ENCODE measurements at places on chromosomes 5 and 9.

GRCh38 chr5:85182344-85182743, 797.7 kb upstream of the EDIL3 start:
- DNase-seq, result no peak

DNA sequence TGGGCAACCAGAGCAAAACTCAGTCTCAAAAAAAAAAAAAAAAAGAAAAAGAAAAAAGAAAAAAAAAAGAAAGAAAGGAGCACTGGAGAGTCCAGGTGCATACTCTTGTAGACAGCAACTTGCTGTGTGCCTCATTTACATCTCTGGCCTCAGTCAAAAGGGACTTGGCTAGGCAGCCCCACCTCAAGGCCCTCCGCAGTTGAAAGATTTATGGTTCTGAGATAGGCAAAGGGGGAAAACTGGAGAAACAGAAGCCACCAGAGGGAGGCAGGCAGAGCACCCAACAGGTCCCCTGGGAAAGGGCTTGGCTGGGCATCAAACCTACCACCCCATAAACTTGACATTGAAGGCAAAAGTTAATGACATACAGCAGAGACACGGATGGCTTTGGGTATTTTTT, 6.1 kb downstream of the ORM2 start:
- no peak for DNase-seq

DNA sequence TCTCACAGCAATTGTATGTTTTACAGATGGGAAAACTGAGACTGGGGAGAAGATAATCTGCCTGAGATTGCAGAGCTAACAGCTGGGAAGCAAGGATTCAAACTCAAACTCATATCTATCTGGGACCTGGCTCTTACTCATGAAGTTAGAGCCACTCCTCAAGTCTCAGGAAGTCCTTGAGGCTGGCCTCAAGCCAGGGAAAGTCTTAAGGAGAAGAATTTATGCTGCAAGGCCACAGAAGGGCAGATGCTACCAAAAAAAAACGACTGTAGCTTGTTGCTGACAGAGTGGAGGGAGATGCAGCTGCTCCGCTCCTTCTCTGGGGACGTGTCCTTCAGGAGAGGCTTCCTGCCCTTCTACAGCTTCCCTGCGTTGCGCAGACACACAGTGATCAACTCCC, 39.8 kb downstream of the BARHL1 start:
- DNase-seq, result no peak

- no peak for DNase-seq
Observed at GRCh38 chr9:99505936-99506335, 283.9 kb downstream of the SEC61B start.

DNA sequence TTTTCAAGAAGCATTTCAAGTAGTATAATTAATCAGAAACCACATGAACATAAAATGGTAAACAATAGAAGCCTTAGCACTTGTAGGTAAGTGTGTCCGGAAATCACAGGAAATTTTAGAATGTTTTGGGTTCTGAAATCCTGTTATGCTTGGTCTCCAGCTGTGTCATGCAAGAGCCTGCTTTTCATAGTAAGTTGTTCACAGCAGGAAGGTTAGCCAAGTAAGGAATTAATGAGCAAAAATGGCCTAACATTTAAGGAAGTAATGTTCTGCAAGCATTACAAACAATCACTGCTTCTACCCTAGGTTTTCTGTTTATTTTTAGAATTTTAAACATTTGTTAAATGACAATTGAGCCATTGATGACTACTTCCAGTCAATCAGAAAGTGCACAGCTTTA, 669.5 kb downstream of the SLCO4C1 start:
- DNase-seq, result no peak

- DNase-seq, result no peak
Observed at GRCh38 chr9:104907278-104907951, 20.5 kb downstream of the ABCA1 start.

- DNase-seq, result no peak
Observed at GRCh38 chr5:159792180-159792579, 124.1 kb upstream of the ADRA1B start.

DNA sequence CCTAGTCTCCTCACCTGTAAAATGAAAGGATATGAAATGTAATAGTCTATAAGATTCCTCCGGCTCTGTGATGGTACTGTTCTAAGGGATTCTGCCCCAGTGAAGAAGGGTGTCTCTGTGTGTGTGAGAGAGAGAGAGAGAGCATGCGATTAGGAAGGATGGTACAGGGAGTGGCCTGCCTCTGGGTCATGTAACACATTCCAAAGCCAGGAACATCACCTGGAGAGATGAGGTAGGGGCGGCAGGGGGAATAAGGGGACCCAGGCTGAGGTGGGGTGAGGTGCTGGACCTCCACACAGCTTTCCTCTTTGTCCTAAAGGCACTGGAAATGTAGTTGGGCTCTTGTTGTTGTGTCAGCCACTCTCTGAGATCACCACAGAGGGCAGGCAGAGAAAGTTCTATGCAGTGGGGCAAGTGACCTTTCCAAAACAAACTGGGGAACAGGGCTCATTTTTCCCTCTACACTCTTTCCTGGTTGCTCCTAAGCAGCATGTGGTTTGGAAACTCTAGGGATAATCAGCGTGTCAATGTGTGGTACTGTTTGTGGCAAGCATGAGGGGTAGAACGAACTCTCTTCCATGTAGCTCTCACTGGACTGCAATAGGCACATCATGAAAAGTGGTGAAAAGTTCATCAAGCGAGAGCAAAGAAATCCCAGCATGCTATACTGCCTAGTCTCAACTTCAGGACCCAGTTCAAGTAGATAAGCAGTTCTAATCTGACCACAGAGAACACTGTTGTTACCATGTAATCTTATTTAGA, 65.0 kb downstream of the SEMA6A start:
- DNase-seq, result no peak

DNA sequence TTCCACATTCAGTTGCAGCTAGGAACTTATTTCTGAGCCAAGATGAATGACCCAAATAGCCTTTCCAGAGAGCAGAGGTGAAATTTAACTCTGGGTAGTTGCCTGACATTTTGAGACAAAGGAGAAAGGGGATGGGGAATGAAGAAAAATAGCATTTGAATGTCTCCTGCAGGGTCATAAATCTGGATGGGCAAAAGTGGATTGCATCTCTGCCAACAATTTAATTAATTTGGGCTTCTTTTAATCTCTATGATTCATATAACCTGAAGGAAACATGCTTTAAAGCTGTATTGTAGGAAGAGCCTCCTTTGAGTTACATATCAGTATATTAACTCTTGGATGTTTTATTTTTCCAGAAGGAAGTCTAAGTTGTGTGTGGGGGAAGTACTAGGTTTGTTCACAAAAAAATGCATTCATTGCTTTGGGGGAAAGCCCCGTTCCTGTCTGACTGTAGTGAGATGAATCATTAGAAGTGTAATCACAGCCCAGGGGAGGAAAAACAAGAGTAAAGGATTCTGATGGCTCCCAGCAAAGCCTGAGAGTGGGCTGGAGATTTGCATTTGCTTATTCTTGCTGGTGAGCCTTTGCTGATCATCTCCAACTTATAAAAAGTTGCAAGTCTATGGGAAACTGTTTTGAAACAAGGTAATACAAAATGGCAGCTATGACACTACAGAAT, 133.0 kb upstream of the IQGAP2 start:
- DNase-seq, result no peak

- no peak for DNase-seq
Observed at GRCh38 chr5:71456362-71456743, 902 bp downstream of the BDP1 start.

- DNase-seq, result no peak
Observed at GRCh38 chr9:88995627-88996026, 4.4 kb downstream of the S1PR3 start.

DNA sequence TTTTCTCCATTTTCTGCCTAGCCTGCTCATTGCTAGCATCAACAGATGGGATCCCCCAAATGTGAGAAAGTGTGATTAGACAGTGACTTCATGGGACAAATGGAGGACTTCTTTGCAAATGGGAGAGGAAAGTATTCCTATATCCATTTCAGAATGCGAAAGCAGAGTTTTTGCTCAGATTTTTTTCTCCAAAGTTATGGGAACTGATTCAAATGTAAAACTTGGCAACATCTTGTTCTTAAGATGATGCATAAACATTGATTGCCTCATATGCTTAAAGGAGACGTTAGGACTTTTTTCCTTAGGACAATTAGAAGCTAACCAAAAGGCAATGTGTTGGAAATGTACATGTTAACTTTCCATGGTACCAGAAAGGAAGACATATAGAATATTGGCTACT, 704.3 kb upstream of the ZNF608 start:
- DNase-seq, result no peak

DNA sequence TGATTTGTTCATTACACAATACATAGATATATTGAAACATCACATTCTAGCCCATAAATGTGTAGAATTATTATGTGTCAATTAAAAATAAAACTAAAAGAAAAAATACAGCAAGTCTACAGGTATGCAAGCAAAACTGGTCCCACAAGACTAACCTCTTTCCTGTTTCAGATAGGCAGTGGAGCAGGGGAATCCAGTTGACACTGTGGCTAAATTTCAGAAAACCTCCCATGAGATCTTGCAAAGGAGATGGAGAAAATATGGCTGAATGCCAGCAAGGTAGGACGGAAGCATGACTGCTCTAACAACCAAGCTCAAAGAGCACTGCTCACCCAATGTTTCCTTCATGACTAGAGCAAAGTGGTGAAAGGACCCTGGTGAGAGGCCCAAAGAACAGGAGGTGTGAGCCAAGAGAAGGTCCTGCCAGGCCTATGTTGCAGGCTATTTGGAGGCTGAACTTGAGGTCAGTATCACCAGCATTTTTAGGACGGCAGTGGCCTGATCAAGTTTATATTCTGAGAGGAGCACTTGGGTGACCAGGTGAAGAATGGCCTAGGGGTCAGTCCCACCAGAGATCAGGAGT, 1.1 kb upstream of the SH3TC2 start:
- no peak for DNase-seq

GRCh38 chr5:136094913-136095641, 37.6 kb upstream of the SMAD5 start:
- no peak for DNase-seq

DNA sequence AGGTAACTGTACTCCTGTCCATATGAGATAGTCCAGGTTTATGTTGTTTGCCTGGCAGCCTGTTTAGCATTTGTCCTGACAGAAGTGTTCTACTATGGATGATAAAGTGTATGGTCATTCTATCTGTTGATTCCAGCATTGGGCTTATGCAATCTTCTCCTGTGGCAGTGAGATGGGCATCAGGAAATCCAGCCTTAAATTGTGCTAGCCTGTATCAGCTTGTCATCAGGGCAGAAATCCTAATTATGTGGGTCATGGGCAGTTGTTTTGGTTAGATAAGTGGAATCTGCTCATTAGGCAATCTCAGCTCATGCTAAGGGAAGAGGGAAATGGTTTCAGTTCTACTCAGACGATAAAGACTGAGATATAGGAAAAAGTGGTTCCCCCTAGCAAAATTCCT, 247.4 kb upstream of the CHD1 start:
- DNase-seq, result no peak

All from NCI-H2081 treated with DMSO at 0.1 percent for 48 hours (cell line).